ENCODE measurements at places on chromosomes 4 and X.

- no peak for DNase-seq
These were observed 908 bp upstream of the TLR6 start for GRCh38 chr4:38857354-38858096.

GRCh38 chrX:109818976-109819375 lies 85.9 kb upstream of the ACSL4 start:
- no peak for DNase-seq

DNA sequence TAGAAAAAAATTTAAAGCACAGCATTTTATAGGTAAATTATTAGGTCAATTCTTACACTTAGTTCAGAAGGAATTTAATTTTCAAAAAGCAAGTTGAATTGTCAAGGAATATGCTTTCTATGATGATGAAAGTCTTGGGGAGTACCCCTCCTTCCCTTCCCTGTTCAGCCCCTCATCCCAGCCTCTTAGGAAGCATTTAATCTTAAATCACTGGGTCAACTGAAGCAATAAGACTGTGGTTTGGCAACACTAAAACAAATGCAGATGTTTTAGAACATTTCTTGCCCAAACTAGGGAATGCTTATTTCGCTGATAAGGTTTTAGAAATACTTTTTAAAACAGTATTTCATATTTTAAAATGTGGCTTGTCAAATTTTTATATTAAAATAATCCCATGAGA lies 19.1 kb upstream of the ARSJ start:
- no peak for DNase-seq

DNA sequence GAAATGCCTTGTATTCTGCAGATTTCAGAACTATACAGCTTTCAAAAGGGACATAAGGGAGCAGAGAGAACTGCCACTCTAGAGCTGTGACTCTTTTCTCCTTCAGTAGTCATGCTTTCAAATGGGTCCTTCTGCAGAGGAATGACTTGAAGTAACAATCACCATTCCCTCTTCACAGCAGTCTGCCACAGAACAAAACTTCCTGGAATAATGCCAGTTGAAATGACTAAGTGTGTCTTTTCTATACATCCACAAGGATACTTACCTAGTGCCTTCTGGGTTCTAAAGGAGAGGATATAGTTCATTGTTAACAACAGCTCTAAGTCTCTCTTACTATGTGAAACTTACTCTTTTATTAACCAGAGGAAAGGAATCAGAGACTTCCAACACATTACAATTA lies 515.4 kb upstream of the ATOH1 start:
- DNase-seq, result no peak

DNA sequence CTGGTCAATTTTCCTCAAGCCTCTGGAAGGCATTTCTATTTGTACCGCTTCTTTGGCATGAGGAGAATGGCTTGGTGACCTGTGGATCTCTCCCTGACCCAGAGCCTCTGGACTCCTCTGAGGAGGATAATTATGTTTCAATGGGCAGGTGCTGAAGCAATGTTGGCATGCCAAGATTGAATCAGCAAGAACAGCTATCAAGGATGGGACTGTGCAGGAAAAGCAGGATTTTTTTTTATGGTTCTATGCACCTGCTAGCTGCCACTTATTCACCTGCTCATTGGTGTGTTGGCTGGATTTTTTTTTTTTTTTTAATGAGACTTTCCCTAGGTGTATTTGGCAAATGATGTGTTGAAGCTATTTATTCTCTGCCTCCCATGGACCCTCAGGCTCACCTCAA lies 821.2 kb downstream of the RPA4 start:
- no peak for DNase-seq

DNA sequence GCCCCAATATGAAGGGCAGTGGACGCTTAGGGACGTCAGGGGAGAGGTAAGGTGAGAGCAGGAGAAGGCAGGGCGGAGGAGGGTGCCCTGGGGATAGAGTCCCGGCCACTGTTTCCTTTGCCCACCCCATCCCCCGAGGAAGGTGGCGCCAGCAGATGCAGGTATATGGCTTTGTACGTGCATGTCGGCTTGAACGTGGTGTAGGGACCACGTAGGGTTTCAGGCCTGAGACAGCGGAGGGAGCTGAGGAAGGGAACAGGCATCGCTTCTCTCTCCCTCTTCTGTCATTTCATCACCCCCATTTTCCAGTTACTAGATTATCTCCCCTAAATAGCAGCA lies 97.9 kb downstream of the PHKA2 start:
- DNase-seq, result no peak

DNA sequence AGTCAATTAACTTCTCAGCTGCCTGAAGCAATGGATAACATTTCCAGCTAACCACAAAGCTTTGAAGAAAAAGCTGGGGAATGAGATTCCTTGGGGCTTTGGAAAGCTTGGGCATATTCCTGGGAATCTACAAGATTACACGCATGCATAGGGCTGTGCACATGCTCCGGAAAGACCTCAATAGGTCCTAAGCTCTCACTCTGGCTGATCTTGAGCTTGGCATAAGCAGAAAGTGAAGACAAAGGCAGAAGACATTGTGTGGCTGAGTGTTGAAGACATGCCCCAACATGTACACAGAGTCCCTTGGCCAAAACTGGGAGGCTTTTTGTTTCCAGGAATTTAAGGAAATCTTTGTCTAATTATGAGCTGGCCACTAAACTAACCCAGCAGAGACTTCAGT lies 31.2 kb downstream of the ATG4A start:
- DNase-seq, result no peak

GRCh38 chr4:124633285-124633941 lies 79.1 kb downstream of the ANKRD50 start:
- no peak for DNase-seq

GRCh38 chrX:133850399-133850798 lies 135.0 kb downstream of the GPC3 start:
- no peak for DNase-seq

DNA sequence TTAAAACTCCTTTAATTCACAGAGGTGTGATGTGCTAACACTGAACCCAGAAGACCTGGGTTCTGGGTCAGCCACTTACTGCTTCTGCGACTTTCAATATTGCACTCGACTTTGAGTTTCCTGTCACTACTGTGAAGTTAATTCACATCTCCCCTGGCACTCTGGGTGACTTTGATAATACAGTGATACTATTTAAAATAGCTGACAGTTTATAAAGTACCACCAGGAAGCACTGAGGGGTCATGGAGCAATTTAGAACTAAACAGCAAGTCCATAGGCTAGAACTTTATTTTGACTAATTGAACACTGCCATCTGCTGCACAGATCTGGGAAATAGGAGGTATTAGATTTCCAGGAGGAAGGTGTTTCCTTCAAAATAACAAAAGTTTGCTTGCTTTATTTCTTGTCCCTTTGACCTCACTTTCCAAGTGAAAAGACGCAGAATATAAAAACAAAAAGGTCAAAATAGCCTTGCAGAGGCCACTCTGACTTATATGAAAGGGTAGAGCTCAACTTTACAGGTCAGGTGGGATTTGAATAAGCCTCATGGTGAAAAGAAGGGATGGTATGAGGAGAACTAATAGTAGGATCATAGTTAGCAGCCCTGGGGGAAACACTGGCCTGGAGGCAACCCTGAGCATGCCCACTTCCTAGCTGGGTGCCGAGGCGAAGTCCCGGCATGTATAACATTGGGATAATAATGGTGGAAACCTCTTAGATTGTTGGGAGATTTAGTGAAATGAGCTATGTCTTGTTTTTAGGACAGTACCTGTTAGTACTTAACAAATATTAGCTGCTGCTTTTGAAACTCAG lies 53.4 kb downstream of the ZNF518B start:
- no peak for DNase-seq

- DNase-seq, result no peak
These were observed 29.2 kb downstream of the EFHC2 start for GRCh38 chrX:44314259-44314734.

DNA sequence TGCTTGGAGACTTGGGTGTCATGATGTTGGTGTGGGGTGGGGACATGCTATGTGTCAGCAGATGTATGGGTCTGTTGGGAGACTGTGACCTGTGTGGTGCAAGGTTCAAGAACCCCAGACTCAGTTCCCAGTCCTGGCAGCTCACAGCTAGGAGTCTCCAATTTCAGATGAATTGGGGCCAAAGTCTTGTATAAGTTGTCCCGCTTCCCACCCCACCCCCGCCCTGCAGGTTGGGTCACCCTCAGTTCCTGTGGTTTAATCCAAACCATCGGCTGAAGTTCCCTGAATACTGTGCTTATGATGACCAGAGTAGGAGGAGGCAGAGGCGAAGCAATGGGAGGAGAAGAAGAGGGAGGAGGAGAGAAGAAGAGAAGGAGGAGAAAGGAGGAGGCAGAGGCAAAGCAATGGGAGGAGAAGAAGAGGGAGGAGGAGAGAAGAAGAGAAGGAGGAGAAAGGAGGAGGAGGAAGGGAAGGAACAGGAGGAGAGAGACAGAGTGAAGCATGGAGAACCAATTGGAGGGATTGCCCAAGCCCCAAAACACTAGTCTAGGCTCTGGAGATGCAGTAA lies 112.6 kb downstream of the EFNB1 start:
- no peak for DNase-seq

DNA sequence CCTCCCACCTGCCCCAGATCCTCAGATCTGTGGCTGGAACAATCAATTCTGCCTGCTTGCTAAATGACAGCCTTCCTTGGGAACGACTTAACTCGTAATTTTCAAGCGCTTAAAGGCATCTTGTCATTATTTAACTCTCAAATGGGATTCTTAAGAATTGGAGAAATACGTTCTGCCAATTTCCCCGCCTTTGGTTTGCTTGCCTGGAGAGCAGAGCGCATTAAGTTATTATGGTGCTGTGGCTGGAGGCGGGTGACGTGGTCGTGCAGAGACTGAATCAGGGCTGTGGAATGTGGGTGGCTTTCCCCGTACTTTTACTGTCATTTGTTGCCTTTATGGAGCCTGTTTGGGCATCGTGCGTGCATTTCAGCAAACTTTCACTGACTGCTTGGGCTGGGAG lies 78.9 kb upstream of the PSAPL1 start:
- DNase-seq, result no peak

GRCh38 chr4:76550966-76551780 lies 116.1 kb downstream of the SHROOM3 start:
- DNase-seq, result no peak

All from stimulated activated CD4-positive, alpha-beta T cell treated with anti-CD3 and anti-CD28 coated beads, Interleukin-1b, Interleukin-23, amount 100 ng/mL, for 24 hours (primary cell).